Activated T-cell treated with anti-CD3 and anti-CD28 coated beads for 1 hour (primary cell): ENCODE measurements at places on chromosomes 5 and 9.

DNA sequence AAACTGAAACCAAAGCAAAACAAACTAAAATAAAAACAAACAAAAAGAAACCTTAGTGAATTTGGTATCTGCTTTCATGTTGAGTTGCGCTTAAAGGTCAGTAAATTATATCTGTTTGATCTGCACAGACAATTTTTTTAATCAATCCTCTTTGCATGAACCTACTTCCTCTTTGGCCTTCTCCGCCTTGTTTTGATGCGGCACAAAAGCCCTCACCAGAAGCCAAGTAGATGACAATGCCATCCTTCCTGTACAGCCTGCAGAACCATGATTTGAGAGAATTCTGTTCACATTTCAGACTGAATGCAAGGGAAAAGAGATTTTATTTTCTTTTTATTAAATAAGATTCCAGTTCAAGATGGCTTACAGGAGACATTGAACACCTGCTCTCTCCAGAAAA lies 473.6 kb upstream of the FTMT start:
- no peak for DNase-seq

GRCh38 chr5:180391276-180391675 lies 38.1 kb upstream of the GFPT2 start:
- no peak for DNase-seq

DNA sequence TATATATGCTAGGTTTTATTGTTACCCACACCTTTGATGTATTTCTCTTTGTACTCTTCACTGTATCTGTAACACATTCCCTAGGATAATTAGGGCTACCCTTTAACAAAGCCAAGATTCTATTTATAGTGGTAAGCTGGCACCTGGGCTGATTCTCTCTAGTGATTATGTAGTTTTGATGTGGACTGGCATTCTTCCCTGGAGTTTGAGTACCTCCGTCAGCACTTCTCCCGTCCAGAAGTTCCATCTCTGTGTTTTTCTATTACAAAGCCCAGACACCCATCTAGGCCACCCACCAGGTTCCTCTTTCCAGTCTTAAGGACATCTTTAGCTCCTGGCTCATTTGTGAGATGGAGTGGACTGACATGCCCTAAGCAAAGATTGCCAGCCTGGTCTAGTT lies 55.9 kb upstream of the CDKN2B start:
- no peak for DNase-seq

DNA sequence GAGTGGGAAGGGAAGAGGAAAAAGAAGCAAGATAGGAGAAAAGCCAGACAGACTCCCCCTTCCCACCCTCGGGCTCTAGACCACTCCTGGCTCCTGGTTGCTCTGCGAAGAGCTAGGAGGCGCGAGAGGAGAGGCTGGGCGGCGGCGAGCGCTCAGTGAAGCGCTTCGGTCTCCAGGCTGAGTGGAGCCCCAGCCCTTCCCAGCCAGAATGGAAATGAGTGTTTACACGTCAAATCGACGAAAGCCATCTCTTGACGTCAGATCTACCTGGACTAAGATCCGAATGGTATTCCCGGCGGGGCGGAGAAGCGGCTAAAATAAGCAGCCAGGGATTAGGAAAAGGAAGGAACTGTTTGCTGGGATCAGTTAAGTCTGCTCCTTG lies at the start of gene PCSK1:
PCSK1 (minus strand) TSS at position 183 of the 382 bp plus-strand sequence. CDS start 206 bp downstream, outside the sequence.
- DNase-seq, result no peak

GRCh38 chr5:76807296-76807695 lies 11.5 kb upstream of the F2RL1 start:
- DNase-seq, result no peak
